ENCODE measurements at places on chromosomes 12 and 14.
A peak's percentile ranks its signal among the peaks of the same experiment; 100 is the strongest.

GRCh38 chr12:66137937-66138336 is 7.4 kb upstream of the LLPH start:
- DNase-seq: no peak

- no peak for DNase-seq
These were observed 18.8 kb downstream of the PYM1 start for GRCh38 chr12:55908726-55909512.

GRCh38 chr14:93764211-93764659 is 24.1 kb downstream of the PRIMA1 start:
- DNase-seq: peak; percentile 74

DNA sequence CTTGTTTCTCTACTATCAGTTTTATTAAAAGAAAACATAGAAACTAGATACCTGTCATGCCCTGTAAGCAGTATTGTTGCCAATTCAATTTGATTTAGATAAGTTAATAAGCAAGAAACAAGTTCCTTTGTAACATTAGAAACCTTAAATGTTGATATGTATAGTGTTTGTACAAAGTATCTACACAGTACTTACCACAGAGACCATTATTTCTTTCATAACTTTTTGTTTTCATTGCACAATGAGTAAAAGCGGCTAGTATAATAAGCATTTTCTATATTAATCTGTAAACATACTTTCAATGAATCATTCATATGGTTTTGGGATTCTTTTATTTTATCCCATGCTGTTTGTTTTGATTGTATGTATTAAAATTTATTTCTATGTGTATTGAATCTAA is 305.1 kb downstream of the TTC6 start:
- DNase-seq: peak; percentile 30

- DNase-seq: no peak
These were observed 1272.5 kb upstream of the SEL1L start for GRCh38 chr14:82805892-82806825.

- DNase-seq: no peak
These were observed 45.1 kb upstream of the CHGA start for GRCh38 chr14:92877757-92878431.

- no peak for DNase-seq
These were observed 63.4 kb upstream of the DIO3 start for GRCh38 chr14:101497684-101498525.

- DNase-seq: peak; percentile 92
These were observed 1.3 kb upstream of the MYG1 start for GRCh38 chr12:53298164-53298563.

GRCh38 chr14:53714495-53715192 is 242.0 kb downstream of the BMP4 start:
- DNase-seq: no peak

- DNase-seq: peak; percentile 56
These were observed 863 bp downstream of the DENND5B start for GRCh38 chr12:31589904-31590641.

GRCh38 chr12:124484526-124484953 is 82.9 kb downstream of the NCOR2 start:
- DNase-seq: no peak

DNA sequence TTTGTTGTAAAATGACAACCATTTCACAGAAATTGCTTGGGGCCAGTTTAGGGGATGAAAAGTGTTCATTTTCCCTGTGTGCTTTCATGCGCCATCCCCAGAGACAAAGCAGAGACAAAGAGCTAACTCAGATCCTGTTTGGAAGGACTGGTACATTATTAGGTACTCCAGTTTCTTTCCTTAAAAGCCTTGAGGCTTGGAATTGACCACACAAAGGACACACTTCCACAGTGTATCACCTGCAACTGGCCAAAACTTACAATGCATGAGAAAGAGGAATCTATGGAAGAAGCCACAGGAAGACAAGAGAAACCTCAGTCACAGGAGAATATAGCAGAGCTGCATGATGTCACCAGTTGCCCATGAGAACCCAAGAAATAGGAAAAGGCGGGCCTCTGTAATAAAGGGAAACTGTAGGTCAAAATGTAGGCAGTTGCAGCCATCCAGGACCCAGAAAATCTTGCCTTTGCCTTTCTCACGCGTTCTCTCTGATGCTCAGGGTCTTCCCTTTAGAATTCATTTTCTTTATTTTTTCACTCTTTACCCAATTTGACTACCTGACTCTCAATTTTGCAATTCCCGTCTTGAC is 339.0 kb downstream of the RMST start:
- no peak for DNase-seq

- DNase-seq: no peak
These were observed 51.3 kb downstream of the ZNF664 start for GRCh38 chr12:124024263-124024678.

DNA sequence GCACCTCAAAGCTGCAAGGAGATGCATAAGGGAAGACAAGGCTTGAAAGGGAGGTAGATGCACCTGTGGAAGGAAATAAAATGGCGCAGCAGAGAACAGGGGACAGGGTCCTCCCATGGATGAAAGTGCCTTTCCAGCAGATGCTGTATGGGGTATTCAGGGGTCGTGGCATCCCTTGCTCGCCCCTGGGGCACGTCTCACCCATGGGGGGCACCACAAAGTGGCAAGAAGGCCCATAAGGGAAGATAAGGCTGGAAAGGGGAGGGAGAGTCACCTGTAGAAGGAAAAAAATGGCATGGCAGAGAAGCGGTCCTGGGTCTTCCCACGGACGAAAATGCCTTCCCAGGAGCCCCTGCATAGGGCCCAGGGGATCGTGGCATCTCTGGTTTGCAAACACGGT is 265.1 kb downstream of the ALG10 start:
- no peak for DNase-seq

- DNase-seq: no peak
These were observed 75.3 kb downstream of the GARIN6 start for GRCh38 chr12:99722690-99723486.

DNA sequence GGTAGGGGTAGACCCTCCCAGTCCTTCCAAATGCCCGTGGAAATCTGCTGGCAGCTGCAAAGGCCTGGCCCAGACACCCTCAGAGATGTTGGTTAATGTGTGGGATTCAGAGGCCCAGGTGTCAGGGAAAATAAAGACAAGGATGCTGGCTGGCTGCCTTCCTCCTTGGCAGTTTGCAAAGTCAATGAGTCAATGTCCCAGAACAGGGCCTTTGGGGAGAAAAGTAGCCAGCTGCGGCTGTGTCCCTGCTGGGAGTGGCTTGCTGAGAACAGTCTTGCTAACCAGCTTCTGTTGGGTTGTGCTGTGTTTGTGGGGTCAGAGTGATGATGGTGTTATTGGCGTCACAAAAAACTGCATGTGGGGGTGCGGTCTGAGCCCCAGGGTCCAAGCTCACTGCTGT is 29.2 kb downstream of the GLRX5 start:
- peak; percentile 72 for DNase-seq

DNA sequence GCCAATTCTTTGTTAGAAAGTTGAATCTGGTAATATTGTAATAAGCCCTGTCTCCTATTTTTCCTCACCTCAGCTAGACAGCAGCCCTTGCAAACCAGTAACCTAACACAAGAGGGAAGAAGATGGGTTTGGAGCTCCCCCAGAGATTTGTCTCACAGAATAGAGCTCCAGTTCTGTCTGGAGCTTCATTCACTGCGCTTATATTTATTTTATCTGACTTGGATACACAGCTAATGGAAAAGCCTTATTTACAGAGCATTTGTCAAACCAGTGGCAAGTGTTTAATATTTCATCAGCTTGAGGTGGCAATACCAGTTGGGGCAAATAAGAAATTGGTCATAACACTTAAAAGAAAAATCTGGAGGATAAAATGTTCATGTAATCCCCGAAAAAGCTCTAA is 1094.0 kb downstream of the FSCB start:
- no peak for DNase-seq
